ENCODE measurements at places on chromosomes 4 and X. TPM values are rescaled to one million over a fixed set of nuclear protein-coding genes. Genes with fewer than 3 reads are reported as not detected.

Gene DACH2
- total RNA-seq, result not detected

Gene BRS3
- total RNA-seq, result not detected

Gene DCX
- not detected for total RNA-seq

Gene ADH7
- total RNA-seq, result not detected

Gene ENAM
- not detected for total RNA-seq

Gene GPR143
- 1.8 TPM for total RNA-seq

DNA sequence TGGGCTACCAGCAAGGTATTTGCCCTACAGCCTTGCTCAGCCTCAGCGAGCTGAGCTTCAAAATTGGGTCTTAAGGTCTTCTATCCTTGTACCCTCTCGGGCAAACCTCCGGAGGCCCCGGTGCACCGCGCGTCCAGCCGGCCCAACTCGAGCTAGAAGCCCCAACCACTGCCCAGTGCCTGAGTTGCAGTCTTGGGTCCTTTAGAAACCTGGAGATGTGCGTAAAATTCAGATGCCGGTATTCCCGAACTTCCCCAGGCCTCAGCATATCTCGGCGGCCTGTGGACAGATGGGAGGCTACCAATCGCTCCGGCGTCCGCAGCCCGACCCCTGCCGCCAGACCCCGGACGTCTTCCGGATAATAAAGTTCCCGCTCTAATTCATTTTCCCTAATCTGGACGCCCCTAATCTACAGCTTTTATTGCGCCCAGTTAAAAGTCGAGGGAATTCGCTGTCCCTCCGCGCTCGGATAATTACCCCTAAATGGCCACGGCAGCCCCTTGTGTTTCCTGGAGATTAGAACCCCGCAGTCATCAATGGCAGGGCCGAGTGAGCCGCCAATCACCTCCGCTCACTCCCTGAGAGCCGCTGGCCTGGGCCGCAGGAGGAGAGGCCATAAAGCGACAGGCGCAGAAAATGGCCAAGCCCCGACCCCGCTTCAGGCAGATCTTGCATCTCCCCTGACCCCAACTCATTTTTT lies 1.5 kb upstream of the MSX1 start:
- no peak for DNase-seq

GRCh38 chr4:184978211-184978610 lies 40.1 kb upstream of the HELT start:
- no peak for DNase-seq

DNA sequence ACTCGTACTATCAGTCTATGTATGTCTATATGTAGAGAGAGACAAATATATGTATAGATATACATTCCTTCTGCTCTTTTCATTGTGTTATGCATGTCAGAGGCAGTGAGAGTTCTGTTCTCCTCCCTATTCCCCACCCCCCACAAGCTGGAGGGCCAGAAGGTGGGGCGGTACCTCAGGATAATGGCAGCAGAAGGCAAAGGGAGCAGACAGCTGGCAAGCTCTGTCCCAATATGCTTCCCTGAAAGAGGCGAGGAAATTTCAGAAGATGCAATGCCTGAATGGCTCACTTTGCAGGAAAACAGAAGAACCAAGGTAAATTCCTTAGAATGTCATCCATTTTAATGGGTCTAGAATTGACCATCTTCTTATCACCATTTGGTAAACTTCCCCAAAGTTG lies 114.4 kb downstream of the NAA11 start:
- DNase-seq, result no peak

DNA sequence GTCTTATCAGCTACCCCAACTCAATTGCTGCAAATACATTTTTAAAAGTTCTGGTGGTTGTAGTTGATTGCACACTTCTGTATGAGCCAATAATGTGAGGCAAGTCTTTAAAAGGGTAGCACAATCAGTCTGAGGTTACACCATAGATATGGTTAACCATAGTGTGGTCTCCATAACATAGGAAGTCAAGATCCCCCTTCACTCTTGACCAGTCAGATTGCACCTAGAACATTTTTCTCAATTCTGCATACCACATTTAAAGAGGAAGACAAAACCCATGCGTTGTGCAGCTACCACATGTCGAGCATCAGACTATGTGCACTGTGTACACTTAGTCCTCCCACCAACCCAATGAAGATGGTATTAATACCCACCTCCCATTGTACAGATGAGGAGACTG lies 26.5 kb upstream of the CYBB start:
- DNase-seq, result no peak

GRCh38 chr4:185841451-185841850 lies 29.5 kb upstream of the SORBS2 start:
- no peak for DNase-seq

DNA sequence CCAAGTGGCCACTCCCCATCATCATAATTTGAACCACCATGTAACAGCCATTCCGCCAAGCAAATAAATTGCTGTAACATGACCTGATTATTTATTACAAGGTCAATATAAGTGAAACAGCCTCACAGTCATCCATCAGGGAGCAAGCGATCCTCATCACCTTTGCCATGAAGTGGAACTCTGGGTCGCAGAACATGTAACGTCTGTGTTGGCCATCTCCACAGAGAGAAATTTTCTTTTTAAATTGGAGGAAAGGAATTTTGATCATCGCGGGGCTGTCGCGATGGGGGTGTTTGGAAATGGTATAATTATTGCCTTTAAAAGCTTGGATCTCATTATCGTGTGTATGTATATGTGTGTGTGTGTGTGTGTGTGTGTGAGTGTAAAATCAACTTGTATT lies 90.2 kb downstream of the SHOX start:
- no peak for DNase-seq

GRCh38 chrX:110683925-110684324 lies 111.7 kb downstream of the CHRDL1 start:
- DNase-seq, result no peak

GRCh38 chr4:88033309-88033708 lies 25.9 kb downstream of the PKD2 start:
- DNase-seq, result peak; percentile 34

GRCh38 chrX:338836-339400 lies 20.3 kb upstream of the GTPBP6 start:
- no peak for DNase-seq

- DNase-seq, result no peak
Observed at GRCh38 chr4:175459571-175459970, 352.5 kb downstream of the GPM6A start.

GRCh38 chr4:140056015-140056414 lies 98.0 kb downstream of the MAML3 start:
- DNase-seq, result no peak

GRCh38 chrX:136646602-136647239 lies 1.2 kb upstream of the CD40LG start:
- no peak for DNase-seq

DNA sequence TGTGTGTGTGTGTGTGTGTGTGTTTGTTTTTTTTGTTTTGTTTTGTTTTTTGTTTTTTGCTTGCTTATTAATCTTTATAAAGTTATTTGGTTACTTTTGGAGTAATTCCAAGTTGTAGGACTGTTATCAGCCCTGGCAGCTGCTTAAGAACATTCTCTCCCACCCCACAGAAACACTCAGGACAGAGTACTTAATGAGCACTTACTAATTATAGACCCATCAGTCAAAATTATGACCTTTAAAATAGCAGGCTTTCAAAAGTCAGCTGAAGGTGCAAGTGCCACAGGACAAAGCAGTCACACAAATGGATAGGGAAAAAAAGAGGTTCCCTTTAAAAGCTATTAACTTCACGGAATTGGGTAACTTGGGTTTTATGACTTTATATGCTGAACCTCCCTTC lies 69.0 kb downstream of the BEND2 start:
- DNase-seq, result no peak

GRCh38 chr4:127634181-127634580 lies 1.4 kb downstream of the INTU start:
- DNase-seq, result no peak

- no peak for DNase-seq
Observed at GRCh38 chr4:177410566-177410965, 31.7 kb downstream of the AGA start.

Measured in HCT116 (cell line).